ENCODE measurements at places on chromosomes 4 and X. TPM values are rescaled to one million over a fixed set of nuclear protein-coding genes. Genes with fewer than 3 reads are reported as not detected.

Gene CABS1
- total RNA-seq: not detected

Gene ATP6AP2
- total RNA-seq: 72.7 TPM

Gene EVC2
- total RNA-seq: not detected

Gene CFAP47
- total RNA-seq: 0.05 TPM

Gene PPP3CA
- 31.0 TPM for total RNA-seq

Gene SPACA5
- not detected for total RNA-seq

Gene SOD3
- 1.0 TPM for total RNA-seq

Gene PAGE2B
- not detected for total RNA-seq

Gene RNF212
- not detected for total RNA-seq

Gene HSD17B10
- 216 TPM for total RNA-seq

Gene TMEM144
- total RNA-seq: 6.0 TPM

Gene TREX2
- total RNA-seq: 2.4 TPM

Gene MAPK10
- total RNA-seq: 0.85 TPM

Gene GATA1
- 0.23 TPM for total RNA-seq

Gene CT83
- not detected for total RNA-seq
